ENCODE measurements at places on chromosomes 4 and X.
A peak's percentile ranks its signal among the peaks of the same experiment; 100 is the strongest.

DNA sequence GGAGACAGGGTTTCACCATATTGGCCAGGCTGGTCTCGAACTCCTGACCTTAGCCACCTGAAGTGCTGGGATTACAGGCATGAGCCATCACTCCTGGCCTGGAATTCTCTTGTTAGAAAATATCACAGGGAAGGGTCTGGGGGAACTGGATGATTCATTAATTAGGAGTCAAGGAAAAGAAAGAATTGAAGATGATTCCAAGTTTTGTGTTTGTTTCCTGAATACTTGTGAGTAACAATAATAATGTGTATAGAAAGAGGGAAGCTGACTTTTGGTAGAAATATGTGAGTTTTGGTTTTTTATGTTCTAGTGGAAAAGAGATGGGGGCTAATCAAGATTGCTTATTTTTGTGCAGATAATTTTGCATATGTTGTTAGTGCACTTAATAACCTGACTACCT lies 77.3 kb upstream of the CLNK start:
- DNase-seq: no peak

- DNase-seq: no peak
These were observed 24.5 kb upstream of the SORBS2 start for GRCh38 chr4:185836241-185837084.

- DNase-seq: no peak
These were observed 168.5 kb downstream of the IL15 start for GRCh38 chr4:141804836-141805235.

GRCh38 chr4:26741491-26741871 lies 119.2 kb upstream of the STIM2 start:
- DNase-seq: no peak

- DNase-seq: no peak
These were observed 231.3 kb upstream of the STK26 start for GRCh38 chrX:131791608-131792355.

- no peak for DNase-seq
These were observed 58.3 kb downstream of the FRMPD3 start for GRCh38 chrX:107507744-107508117.

DNA sequence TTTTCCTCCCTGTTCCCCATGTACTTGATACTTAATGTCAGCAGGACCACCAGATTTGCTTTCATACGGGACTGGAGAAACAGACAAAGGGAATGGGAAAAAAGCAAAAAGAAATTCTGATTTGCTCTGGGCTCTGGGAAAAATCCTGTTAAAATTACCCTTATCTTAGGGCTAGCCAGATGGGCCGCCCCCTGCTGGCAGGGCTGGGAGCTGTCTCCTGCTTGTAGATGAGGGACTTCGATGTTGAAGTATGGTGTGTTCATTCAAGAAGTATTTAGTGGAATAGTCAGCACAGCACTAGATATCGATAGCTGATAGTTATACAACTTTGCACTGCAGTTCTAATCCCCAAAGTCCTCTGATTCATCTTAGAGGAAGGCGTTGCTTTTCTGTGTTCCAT lies 45.8 kb downstream of the BCORL1 start:
- peak; percentile 61 for DNase-seq

DNA sequence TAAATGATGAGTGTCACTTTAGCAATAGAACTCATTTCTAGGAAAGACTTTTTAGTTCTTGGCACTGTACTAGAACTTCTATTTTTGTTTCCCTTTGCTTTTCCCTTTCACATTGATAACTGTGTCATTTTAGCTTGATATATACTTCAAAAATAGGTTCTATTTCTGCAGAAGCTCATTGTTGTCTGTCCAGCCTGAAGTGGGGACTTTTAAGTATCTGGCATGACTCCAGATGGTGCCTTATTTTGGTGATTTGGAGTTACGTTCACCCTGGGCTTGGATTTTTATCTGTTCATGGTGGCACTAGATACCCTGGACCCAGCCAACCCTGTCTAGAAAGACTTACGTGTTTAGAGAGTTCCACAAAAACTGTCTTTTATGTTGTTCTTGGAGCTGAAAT lies 3.4 kb downstream of the ABHD18 start:
- no peak for DNase-seq

DNA sequence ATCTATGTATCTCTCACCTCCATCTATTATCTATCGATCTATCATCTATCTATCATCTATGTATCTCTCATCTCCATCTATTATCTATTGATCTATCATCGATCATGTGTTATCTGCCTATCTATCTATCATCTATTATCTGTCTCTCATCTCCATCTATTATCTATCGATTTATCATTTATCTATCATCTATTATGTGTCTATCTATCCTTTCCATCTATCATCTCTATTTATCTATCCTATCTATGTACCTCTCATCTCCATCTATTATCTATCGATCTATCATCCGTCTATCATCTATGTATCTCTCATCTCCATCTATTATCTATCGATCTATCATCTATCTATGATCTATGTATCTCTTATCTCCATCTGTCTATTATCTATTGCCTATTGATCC lies 188.1 kb downstream of the ASMT start:
- DNase-seq: no peak

DNA sequence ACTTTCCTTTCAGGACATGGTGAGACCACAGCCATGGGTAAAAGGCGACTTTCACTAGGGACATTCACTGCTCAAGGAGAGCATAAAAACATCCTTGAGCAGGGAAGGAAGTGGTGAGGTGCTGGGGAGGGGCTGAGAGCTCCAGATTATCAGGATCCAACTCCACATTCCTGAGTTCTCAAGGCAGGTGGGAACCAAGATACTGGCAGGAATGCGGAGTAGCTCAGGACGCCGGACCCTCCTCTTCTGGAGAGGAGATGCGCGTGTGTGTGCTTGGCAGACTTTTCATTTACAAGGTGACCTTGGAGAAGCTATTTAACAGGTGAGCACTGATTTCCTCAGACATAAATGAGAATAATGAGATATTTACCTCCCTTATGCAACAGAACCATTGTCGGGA lies 41.3 kb upstream of the TXK start:
- DNase-seq: no peak

- DNase-seq: no peak
These were observed 135.3 kb downstream of the SHROOM3 start for GRCh38 chr4:76570141-76570973.

DNA sequence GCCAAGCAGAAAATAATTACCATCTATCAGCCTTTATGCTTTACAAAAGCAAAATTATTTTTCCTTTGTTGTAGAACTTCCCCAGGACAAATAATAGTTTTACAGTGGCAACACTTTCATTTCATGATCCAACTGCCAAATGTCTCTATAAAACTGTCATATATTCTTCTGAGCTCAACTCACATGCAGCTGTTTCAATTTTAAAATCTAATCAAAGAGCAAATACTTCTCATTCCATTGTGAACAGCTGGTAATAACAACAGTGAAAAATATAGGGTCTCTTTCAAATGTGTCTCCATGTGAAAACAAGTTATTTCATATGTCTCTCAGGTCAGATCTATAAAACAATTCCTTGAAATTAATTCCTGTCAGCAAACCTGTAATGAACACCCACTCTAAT lies 270.6 kb upstream of the SLC7A11 start:
- DNase-seq: no peak

DNA sequence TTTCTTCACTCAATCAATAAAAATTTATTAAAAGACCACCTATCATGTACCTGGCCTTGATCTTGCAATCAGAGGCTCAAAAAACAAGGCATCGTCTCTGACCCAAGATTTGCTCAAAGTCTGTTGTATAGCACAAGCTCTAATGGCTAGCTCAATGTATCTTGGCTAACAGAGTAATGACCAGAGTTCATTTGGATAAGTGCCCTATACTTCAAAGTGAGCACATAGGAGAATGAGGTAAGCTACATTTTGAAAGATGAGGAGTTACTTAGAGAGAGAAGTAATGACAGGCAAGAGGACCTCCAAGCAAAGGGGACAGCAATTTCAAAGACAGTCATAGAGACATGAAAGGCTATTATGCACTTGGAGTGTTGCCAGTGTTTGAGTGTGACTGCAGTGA lies 22.9 kb upstream of the GABRQ start:
- no peak for DNase-seq

DNA sequence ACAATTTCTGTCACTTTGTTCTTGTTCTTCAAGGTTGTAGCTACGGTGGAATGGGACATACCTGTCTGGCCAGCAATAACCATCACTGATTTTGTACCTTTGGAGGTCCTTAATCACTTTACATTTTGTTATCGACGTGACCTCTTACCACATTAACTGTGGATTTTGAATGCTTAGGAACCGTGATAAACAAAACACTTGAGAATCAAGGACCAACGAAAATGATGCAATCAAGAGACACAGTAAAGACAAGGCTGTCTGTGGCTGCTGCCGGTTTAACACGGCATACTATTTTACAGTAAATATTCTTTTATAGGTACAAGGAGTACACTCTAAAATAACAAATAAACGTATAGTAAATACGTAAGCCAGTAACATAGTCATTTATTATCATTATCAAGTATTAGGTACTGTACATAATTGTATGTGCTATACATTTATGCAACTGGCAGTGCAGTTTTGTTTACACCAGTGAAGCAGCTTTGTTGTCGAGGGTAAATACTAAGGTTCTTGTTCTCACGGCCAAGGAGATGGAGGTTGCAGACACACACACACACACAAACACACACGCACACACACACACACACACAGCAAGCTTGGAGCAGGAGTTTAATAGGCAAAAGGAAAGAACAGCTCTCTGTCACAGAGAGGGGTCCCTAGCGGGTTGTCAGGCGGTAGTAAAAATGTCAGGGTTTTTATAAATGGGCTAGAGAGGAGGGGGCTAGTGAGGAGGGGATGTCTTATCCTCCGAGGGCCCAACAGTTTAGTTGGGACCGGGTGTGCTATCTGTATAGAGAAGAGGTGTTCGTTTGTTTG lies 194.7 kb upstream of the CXorf51B start:
- DNase-seq: no peak

DNA sequence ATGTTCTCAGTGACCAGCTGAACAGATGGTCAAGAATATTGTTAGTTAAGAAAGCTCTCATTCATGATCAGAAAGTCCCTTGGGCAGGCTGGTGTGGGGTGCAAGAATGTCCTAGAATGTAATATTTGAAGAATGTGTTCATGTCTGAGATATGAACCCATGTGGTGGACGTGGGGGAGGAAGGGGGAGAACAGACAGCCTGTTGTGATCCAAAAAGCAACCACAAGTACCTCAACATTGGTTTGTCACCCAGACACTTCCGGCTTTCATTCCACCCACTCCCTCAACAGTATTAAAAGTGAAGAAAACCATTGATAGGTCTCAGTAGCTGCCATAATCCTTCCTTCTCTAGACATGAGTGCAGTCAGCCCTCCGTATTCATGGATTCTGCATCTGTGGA lies 82.2 kb downstream of the MAML3 start:
- DNase-seq: peak; percentile 65

DNA sequence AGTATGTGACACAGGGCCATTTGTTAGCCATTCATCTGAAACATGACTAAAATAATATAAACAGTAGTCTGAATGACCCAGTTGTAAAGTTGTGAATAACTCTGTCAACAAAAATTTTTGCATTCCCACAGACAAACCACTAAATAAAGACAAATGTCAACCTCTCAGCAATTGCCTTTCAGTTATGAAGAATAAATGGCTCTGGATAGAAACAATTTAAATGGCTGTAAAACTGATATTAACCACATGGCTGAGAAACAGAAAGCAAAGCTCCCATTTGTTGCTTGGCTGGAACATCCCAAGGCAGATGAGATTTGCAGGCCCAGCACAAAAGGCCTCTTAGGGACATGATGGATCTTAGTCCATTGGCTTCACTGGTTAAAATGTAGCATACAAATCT lies 296.3 kb downstream of the GALNTL6 start:
- DNase-seq: no peak

- no peak for DNase-seq
These were observed 71.7 kb downstream of the ABLIM2 start for GRCh38 chr4:8086783-8087445.

- no peak for DNase-seq
These were observed 660.5 kb upstream of the PCDH10 start for GRCh38 chr4:132488555-132488954.

DNA sequence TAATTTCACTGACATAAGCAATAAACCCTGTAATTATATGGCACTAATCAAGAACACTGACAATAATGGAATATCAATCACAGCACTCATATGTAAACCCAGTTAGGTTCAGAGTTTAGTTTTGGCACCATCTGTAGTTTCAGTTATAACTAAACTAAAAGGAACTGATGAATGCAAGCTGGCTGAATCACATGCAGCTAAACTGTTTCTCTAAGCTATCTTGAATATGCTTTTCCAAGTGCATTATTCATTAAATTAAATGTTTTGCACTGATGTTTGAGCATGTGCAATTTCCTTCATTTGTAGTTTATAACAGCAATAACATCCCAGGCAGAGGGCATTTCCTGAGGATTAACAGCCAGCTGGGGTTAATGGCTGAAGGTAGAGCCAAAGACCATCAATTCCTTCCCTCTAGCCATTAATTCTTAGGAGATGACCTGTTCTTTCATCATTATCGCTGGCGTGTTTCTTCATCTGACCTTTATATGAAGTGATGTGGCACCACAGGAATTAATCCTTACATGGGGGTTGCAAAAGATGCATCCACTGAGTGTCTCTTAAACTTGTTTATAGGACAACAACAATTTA lies 562.8 kb upstream of the IGFBP7 start:
- DNase-seq: no peak

GRCh38 chrX:96435378-96436035 lies 249.1 kb upstream of the DIAPH2 start:
- no peak for DNase-seq

DNA sequence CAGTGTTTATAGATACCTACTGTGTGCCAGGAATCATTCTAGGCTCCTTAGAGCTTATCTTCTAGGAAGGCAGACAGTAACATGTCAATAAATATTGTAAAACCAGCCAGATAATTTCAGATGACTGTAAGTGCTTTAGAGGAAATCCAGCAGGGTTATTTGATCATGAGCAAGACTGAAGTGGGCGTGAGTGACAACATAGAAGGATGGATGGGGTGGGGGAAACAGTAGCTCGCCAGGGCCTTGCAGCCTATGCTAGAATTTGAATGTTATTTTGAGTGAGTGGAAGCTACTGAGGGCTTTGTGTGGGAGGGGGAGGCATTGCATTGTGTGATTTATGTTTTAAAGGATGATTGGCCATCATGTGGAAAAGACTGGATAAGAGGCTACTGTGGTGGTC lies 6.7 kb downstream of the SRD5A3 start:
- no peak for DNase-seq

GRCh38 chrX:22758807-22759481 lies 240.8 kb upstream of the DDX53 start:
- no peak for DNase-seq

GRCh38 chr4:52862639-52863161 lies 583 bp downstream of the RASL11B start:
- DNase-seq: no peak

DNA sequence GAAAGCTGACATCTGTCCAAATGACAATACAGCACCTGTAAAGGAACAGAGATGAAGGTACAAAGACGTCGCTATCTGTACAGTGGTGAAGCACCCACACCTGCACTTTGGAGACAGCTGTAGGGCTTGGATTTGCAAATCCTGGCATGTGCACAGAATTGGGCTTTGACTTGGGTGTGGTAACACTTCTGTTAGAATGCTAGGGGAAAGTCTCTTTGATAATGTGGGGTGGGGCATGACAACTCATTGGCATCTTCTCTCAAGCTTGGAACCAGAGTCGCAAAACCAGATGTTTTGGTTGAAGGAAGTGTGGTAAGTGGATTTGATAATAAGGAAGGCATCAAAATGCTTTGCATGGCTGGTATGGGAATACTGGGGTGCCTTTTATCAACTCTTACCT lies 55.5 kb downstream of the VCX3B start:
- DNase-seq: no peak
